Cortex of kidney (tissue), 1 donor: ENCODE measurements at places on chromosomes 7 and 10.

DNA sequence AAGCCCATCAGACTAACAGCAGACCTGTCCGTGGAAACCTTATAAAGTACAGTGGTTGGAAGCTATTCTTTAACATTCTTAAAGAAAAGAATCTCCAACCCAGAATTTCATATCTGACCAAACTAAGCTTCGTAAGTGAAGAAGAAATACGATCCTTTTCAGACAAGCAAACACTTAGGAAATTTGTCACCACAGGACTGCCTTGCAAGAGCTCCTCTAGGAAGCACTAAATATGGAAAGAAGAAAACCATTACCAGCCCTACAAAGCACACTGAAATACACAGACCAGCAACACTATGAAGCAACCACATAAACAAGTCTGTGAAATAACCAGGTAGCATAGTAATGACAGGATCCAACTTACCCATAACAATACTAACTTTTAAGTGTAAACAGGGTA lies 177.7 kb upstream of the PRSS1 start:
- no peak for DNase-seq

- no peak for DNase-seq
These were observed 291.2 kb downstream of the AHR start for GRCh38 chr7:17589671-17590070.

- DNase-seq: no peak
These were observed 121.3 kb downstream of the ARID5B start for GRCh38 chr10:62022830-62023229.

DNA sequence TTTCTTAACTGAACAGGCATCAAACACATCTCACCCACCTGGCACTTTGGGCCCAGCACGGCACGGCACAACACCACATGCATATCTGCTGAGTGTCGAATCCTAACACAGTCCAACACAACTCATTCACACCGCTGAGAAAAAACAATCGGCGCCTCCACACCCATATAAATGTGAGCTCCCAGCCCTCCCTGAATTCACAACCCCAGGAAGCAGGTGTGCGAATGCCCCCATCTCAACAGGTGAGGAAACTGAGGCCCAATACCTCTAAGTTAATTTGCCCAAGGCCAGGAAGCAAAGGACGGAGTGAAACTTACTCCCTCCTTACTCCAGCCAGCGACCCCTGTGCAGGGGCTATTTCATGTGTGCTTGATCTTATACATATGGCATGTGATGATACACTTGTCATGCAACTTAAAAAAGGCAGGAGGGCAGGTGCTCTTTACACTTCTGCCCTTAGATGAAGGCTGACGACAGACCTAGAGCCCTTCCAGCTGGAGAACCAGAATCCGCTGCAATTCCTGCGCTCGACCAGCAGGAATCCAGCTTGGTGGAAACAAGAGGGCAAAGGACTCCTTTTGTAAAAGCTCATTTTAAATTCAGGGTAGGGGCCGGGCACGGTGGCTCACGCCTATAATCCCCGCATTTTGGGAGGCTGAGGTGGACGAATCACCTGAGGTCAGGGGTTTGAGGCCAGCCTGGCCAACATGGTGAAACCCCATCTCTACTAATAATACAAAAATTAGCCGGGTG lies 116.0 kb downstream of the LARP4B start:
- no peak for DNase-seq

- DNase-seq: no peak
These were observed 91.0 kb downstream of the GNAT3 start for GRCh38 chr7:80420876-80421275.

GRCh38 chr7:13875496-13876074 lies 113.9 kb downstream of the ETV1 start:
- DNase-seq: no peak

GRCh38 chr10:132875435-132875834 lies 66.9 kb downstream of the CFAP46 start:
- no peak for DNase-seq

DNA sequence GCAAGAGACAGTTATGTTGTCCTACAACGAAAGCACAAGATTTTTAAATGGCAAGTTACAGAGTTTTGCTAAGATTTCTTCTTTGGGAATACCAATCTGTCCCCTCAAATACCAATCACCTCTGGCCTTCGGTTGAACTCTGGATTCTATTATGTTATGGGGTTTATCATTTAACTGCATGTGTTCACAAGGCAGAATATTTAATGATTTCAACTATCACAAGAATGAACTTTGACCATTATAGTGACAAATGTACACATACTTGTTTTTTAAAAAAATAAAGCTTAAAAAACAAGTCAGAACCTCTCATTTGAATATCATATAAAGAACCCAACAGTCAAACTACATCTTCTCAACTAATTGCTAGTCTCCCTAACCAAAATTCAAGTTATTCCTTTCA lies 11.3 kb downstream of the OAT start:
- DNase-seq: no peak

DNA sequence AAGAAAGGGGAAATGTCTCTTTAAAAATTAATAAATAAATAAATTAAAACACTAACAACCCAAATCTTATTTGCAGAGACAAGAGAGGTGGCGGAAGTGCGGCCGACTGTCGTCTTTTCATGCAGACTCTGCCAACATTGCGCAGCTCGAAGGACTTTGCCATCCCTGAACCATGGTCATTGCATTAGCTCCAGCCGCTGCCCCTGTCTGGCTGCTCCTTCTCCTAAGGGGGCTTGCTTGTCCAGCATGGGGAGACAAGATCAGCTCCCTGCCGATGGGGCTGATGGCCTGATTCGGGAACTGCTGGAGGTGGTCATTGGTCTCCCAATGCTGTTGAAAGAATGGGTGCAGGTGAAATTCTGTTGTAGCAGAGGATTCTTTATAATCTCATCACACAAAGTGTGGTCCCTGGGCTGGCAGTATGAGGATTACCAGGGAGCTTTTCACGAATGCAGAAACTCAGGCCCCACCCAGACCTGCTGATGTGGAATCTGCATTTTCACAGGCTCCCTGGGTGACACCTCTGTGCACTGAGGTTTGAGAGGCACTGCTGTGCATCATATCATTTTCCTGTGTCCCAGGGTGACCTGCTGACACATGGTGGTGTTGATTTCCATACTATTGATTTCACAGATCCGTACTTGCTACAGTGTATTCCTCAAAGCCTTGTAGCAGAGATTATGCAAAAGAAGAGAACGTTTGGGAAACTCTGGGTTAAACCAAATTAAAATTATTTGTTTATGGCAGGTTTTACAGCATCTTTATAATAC lies 172.4 kb upstream of the ZMIZ1 start:
- DNase-seq: no peak

- DNase-seq: no peak
These were observed 40.1 kb upstream of the ITGB8 start for GRCh38 chr7:20290505-20291111.

DNA sequence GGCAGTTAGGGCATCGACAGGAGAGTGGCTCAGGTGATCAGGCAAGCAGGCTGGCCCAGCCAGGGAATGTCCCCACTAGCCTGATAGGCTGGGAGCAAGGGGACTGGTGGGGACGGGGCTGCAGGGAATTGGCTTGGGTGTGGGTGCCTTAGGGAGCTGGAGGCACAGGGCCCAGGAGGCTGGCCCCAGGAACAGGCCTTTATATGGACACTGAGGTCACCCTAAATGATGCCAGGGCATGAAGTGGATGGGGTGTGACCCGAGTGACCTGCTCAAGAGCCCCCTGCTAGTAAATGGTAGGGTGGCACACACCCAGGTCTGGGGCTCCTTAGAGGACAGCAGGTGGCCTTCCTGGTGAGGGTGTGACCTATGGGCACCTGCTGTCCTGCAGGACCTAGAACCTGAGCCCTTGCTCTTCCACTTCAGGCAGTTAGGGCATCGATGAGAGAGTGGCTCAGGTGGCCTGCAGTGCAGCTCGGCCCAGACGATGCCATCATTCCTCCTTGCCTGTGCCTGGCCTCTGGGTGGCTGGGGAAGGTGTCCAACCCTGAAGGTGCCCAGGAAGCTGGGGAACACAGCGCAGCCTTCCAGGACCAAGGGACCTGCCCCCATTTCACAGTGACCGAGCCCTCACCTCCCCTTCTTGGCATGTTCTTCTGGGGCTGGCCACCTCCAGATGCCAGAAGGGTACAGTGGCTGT lies 51.7 kb upstream of the LEP start:
- no peak for DNase-seq

DNA sequence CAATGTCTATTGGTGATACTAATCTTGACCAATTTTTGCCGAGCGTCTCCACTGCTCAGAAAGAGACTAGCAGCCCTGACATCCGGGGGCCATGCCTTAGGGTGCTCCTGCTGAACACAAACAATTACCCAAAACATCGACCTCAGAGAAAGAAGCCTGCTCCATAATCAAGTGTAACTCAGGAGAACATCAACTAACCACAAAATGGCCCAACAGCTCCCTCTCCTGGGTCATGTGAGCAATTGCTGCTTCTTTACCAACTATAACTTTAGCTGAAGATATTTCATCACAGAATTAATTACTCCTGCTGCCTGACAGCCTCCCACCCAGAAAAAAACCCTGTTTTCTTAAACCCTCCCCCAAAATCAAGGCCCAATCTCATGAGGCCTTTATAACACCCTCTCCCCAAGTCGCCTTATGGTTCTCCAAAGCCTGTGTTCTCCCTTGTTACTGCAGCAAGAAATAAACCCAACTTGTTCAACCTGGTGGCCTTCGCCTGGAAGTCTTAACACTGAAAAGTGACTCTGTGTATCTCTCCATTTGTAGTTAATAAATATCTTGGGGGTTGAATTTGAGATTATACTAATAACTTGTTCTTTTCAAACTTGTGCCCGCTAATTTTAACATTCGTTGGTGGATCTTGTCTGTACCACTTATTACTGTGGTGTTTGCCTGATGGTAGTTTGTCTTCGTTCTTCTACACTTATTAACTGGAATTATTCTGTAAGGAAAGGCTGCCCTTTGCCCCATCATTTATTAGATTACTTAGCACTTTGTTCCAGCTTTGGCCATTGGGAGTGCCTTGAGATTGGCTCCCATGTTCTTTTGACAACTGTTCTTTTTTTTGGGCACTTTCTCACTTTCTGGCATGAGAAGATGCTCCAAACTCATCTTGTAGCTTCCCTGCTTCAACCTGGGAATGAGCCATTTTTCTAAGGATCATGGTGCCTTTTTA lies 21.2 kb upstream of the RAMP3 start:
- no peak for DNase-seq

DNA sequence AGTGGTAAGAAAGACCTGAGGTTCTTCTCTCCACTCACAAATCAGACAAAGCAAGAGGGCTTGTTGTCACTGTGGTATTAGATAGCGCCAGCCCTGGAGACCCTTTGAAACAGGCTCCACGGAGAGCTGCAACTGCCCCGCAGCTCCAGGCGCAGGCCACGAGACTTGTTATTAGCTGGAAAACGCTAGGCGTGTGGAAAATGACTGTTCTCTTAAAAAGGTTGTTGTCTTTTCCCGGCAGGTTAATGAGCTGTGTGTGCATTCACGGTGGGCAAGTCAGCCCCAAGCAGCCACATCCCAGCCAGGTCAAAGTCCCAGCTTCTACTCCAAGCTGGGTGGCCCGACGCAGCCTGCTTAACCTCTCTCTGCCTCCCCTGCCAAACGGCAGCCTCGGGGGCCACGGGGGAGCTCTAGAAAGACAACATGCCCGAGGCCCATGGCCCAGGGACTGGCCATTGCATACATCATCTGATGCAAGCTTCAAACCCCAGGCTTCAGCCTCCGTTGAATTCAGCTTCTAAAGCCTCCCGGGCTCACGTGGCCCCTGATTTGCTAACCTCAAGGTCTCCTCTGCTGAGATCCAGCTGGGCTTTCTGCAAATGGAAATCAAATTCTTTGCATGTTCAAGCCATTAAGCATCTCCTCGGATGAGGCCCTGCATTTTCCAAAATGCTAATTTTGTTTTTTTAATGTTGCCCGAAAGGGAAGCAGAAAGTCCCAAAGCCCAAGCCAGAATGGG lies 61.3 kb upstream of the DNAAF5 start:
- DNase-seq: no peak

DNA sequence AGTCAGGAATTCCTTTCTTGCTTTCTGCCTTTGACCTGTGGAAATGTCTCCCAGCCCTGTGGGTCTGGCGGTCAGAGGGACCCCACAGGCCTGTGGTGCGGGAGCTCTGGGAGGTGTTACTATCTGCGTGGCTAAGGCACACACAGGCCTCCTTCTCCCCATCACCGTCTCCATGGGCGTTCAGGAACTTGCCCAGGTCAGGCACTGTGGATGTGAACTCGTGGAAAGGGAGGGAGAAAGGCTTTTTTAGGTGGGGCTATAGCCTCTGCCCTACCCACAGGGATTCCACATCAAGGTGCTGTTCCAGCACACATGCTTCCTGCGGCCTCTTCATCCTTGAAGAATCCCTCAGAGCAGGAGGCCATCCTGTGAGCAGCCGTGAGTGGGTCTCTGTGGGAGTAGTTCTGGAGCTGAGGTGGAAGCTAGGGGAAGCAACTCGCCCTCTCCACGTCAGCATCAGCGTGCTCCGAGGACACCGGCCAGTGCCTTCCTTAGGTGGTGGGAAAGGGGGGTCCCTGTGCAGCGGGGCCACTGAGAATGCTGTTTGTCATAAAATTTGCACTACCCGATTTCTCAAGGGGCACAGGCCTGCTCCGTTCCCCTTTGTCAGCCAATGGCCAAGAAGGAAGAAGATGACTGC lies 7.5 kb upstream of the ATP6V0E2 start:
- DNase-seq: no peak

- no peak for DNase-seq
These were observed 275.0 kb upstream of the BMPER start for GRCh38 chr7:33630359-33630758.

DNA sequence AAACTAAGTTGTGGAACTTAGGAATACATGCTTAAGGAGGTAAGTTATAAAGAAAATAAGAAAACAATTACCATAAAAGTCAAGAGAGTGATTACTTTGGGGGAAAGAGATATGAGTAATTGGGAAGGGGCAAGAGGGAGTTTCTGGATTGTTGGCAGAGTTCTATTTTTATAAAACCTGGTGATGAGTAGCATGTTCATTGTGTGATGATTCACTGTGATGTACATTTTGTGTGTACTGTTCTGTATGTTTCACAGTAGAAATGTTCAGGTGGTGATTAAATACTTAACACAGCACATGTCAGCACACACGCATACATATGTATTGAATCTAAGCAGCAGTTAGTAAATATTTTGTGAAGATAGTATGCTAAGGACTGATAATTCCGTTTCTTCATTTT lies 9.7 kb upstream of the OIT3 start:
- DNase-seq: no peak

- DNase-seq: no peak
These were observed 16.2 kb downstream of the RPS24 start for GRCh38 chr10:78049851-78050250.

DNA sequence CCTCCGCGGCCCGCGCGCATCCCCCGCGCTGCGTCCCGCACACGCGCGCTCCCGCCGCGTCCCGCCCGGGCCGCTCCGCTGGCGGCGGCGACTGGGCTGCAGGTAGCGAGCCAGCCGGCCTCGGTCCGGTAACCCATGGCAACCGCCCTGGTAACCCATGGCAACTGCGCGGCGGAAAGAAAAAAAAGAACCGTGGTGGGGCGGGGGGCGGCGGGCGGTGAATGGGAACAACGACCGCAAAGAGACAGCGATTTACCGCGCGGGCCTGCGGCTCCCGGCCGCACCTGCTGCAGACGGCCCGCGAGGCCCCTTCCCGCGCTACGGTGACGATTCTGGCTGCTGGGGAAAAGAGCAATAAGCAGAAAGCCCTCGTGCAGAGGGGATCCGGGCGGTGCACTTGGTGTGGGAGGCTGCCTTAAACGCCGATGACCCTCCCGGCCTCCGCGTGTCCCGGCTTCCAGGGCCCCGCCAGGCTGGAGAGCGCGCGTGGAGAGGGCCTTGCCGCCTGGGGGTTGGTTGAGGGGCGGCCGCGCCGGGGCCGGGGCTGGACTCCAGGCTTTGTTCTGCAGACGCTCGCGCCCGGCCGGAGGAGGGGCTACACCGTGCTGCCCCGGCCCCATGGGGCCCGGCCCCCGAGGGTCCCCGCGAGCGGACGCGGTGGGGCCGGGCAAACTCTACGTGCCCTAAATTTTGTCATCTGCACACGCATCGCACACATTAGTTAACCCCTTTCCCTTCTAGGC lies 84.7 kb downstream of the SNX10 start:
- no peak for DNase-seq
